ENCODE measurements at places on chromosomes 13 and 19.

- DNase-seq = no peak
Observed at GRCh38 chr13:30871588-30872275, 34.3 kb upstream of the MEDAG start.

GRCh38 chr19:19205416-19206410 lies 2.5 kb upstream of the NR2C2AP start:
- no peak for DNase-seq

DNA sequence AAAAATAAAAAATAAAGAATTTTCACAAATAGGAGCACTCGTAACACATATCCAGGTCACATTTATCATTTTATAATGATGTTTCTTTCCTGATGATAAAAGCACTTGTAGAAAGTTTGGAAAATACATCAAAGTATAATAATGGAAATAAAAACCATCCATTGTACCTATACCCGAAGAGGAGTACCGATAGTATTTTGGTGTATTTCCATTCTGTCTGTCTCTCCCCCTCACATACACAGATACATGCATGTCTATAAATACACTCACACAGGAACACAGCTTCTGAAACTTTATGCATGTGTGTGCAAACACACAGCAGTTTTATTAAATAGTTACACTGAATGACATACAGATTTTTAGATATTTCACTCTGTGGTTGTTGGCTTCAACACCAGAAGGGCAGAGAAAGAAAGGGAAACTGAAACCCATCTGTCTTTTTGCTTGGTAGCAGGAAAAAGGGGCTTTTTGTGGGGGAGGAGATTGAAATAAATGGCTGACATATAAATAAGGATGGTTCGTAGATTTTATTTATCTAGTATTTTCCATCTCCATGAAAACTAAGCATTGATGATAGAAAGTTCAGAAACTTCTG lies 114.8 kb downstream of the LRCH1 start:
- DNase-seq = no peak

- no peak for DNase-seq
Observed at GRCh38 chr13:57286511-57287098, 119.6 kb downstream of the PRR20E start.

- no peak for DNase-seq
Observed at GRCh38 chr13:43470610-43471009, 316.2 kb downstream of the ENOX1 start.

DNA sequence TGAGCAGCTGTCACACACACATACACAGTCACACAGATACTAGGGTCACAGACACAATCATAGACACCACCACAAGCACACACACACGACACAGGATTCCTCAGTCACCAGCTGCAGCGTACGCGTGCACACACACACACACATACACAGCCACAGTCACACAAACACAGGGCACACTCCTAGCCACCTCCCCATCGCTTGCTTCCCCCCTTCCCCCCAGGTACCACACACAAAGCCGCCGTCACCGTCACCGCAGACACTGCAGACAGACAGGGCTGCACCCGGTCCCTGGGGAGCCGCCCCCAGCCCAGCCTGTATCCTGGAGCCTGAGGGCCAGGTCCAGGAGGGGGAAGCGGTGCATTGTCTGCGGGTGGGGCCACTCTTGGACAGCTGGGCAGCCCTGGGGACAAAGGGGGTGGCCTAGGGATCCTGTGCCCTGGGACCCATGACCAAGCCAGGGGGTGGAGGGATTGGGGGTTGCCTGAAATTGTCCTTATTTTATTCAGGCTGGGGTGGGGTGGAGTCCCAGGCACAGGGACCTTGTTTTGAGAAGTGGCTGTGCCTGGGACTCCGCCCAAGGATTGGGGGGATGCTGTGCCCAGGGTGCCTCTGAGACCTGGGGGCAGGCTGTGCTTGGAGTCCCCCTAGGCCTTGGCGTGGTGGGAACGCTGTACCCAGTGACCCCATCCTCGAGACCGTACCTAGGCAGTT lies 957 bp downstream of the NUMBL start:
- DNase-seq = no peak

GRCh38 chr13:114058051-114058867 lies 74.2 kb downstream of the RASA3 start:
- DNase-seq = no peak

- DNase-seq = no peak
Observed at GRCh38 chr19:48698046-48698445, 2.3 kb downstream of the FUT2 start.

GRCh38 chr13:104773775-104774174 lies 1707.6 kb upstream of the SLC10A2 start:
- DNase-seq = no peak

DNA sequence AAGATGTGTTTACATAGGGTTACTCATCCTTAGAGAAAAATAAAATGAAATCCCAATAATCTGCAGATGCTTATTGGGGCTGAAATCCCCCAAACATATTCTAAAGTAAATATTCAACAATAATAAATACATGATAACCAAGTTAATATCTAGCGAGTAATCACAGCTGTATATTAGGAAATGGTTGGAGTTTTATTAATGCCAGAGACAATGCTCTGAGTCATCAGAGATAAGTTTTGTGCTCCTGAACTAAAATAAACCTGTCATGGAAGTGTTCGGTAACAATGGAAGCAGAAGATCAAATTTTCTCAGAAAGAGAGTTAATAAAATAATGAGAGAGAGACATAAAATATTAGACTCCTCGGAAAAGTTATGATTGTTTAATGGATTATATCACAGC lies 31.4 kb downstream of the FLT1 start:
- DNase-seq = no peak

GRCh38 chr13:27500806-27501534 lies 50.6 kb upstream of the MTIF3 start:
- no peak for DNase-seq

DNA sequence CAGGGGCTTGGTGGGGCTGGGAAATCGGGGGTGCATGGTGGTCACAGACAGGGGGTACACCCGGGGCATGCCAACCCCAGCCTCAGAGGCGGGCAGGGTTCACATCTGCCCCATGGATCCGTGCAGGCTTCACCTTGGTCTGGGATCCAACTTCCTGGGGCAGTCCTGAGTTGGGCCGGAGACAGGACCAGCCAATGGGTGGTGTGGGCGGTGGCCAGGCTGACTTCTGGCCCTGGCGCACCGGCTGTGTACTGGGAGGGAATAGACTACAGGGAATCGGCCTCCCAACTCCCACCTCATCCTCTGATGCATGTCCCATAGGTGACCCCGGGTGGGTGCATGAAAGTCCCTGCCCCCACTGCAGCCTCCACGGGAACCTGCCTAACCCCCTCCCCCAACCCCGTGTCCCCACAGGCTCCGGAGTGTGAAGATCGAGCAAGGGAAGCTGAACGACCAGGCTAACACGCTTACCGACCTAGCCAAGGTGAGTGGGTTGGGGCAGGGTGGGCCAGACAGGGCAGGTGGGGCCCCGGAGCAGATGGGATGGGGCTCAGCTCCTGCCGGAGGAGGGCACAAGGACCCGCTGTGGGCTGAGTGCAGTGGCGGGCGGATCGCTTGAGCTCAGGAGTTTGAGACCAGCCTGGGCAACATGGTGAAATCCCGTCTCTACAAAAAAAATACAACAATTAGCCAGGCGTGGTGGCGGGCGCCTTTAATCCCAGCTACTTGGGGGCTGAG lies 14.7 kb upstream of the ARRDC2 start:
- no peak for DNase-seq

GRCh38 chr13:81406022-81406421 lies 1065.1 kb upstream of the SPRY2 start:
- DNase-seq = no peak

- no peak for DNase-seq
Observed at GRCh38 chr13:19607523-19608078, 25.9 kb upstream of the MPHOSPH8 start.

- no peak for DNase-seq
Observed at GRCh38 chr13:63425131-63425530, 2009.5 kb upstream of the PCDH20 start.

GRCh38 chr13:43132911-43133310 lies 109.5 kb downstream of the DNAJC15 start:
- DNase-seq = no peak

DNA sequence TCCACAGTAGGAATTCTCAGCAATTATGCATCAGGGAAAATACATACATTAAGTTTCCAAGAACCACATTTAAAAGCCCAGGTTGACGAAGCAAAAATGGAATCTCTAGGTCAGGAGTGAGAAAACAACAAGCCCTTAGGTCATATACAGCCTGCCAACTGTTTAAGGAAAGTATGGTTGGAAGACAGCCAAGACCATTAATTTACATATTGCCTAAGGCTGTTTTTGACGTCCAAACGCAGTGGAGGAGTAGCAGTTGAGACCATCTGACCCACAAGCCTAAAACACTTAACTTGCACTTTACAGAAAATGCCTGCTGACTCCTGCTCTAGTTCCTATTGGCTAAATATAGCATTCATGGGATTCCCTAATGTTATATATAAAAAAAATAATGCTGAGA lies 299.0 kb downstream of the ITGBL1 start:
- no peak for DNase-seq

Data from activated CD4-positive, alpha-beta memory T cell treated with anti-CD3 and anti-CD28 coated beads, Interleukin-2, amount 10 ng/mL, durations not matched to agents 7 days and 5 days (primary cell).